MCF 10A (cell line): ENCODE measurements at places on chromosomes 1 and 21.

GRCh38 chr1:11869650-11870207 lies 11.0 kb upstream of the NPPB start:
- DNase-seq, result no peak

- DNase-seq, result peak; percentile 67
Observed at GRCh38 chr1:55284856-55285255, 69.7 kb upstream of the USP24 start.

DNA sequence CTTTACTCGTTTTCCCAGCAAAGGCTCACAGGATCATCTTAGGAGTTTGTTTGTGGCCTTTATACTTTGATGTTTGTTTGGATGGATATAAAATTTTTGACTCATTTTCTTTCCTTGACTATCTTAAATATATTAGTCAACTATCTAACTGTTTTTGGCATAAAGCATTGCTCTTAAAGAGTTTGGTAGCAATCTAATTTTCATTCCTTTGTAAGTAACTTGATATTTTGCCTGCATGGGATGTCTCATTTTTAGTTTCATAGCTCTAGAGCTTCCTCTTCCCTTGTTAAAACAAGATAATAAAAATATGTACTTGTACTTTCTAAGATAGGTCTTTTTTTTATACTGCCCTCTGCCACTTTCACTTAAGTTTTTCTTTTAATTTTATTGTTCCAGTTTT lies 161.9 kb downstream of the MAGI3 start:
- DNase-seq, result no peak

- DNase-seq, result no peak
Observed at GRCh38 chr1:16048573-16049189, 5.1 kb downstream of the CLCNKB start.

- DNase-seq, result peak; percentile 46
Observed at GRCh38 chr1:65558215-65558614, 137.7 kb downstream of the LEPR start.

GRCh38 chr1:152758636-152759035 lies 811 bp downstream of the KPRP start:
- DNase-seq, result peak; percentile 63

- no peak for DNase-seq
Observed at GRCh38 chr1:201172326-201172725, 18.1 kb upstream of the TMEM9 start.

DNA sequence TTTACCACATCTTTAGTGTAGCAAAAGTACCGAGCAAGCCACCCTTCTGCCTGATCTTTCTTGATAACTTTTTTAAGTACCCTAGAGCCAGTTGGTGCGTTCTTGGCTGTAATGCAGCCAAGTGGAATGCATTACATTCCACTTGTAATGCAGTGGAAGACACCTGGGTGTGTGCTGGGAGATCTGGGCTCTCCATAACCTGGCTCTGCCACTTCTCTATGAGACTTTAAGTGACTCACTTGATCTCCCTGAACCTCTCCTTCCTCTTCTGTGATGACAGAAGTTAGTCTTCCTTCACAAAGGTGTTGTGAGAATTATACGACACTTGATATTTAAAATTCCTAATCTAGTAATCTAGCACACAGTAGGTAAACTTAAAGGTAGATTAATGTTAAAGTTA lies 35.3 kb upstream of the NFIA start:
- DNase-seq, result no peak

DNA sequence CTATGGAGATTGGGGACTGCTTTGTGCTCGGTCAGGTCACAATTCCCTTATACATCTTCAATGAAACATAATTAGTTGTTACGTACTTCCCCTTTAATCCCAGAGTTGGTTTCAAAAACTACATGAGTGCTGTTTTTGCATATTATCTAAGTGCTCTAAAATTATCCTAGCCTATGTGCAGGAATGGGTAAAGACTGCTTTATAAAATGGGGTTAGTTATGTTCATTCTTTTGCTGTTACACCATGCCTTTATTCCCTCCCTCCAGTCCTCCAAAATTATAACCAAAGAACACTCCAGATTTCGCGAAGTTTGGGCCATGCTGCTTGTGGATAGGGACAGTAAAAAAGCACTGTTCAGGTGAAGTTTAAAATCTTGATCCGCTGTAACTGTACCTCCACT lies 173.9 kb upstream of the SNX7 start:
- DNase-seq, result no peak

DNA sequence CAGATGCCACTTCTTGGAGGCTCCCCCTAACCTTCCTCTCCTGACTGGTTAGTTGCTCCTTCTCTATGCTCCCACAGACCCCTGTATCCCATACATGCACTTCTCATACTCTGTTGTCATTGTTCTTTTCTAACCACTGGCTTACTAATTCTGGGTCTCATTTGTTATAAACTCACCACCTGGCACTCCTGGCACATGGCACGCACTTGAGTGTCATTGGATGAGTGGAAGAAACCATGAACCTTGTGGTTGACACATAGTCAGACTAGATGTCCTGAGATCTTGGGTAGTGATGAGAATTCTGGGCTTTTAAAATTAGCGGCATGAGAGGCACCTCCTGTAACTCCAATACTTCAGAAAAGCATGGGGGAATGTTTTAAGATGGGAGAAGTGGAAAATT lies 49.3 kb downstream of the TRIM62 start:
- DNase-seq, result no peak

DNA sequence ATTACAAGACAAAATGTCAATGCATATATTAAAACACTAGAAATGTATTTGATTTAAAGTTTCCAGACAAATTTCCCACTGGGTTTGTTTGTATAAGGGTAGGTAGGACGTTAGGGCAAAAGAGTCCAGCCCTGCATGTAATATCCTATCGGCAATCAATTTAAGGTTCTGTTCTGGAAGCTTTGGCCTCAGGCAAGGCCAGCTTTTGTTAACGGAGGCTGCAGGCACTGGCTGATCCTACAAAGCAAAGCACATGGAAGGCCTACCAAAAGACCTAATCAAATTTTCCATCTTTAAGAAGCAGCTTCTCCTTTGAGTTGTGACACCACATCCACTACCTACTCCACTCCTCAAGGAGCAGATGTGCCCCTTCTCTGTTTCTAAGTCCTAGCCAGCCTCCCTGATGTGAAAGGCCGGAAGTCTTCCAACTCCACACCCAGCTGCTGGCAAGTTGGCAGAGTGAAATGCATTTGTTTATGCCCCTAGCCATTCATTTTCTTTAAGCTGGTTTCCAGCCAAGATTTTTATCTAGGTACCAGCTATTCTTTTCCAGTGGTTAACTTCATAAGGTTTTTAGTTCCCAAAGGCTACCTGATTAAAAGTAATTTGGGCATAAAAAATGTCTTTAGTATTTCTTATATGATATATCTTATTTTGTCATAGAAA lies 452.6 kb downstream of the PTBP2 start:
- DNase-seq, result peak; percentile 78
